Stimulated activated CD8-positive, alpha-beta memory T cell treated with anti-CD3 and anti-CD28 coated beads, Interleukin-7, amount 100 ng/mL, for 48 hours (primary cell): ENCODE measurements at places on chromosomes 13 and 19.

DNA sequence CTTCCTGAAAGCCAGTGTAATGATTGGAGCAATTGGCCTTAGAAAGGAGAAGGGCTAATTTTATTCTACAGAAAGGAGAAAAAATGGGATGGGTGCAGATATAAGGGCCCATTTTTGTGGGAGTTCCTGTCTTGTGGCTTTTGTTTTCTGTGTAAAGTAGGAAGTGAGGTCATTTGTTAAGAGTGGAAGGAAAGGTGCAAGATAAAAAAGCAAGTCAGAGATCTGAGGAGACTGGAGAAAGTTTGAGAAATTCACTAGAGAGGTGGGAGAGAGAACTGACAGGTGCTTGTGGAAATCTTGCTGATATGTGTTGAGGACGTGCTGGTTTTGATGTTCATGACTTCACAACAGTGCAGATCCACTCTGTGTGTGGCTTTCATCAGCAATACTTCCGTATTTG lies 349.4 kb downstream of the DLEU7 start:
- no peak for DNase-seq

DNA sequence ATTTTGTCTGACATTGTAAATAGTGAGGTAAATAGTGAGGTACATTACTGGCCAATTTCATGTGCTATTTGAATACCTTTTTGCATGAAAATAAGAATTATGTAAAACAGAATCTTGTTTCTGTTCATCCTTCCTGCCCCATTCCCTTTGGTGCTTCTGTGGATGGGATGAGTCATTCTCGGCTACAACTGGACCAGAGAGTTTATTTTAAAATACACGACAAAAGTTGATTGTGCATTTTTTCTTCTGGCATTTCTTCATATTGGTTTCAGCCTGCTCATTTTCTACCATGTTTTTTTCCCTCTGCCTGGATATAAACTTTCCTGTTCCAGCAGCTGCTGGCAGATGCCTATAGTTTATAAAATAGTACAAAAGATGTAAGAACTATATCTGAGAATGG lies 107.5 kb downstream of the CYSLTR2 start:
- no peak for DNase-seq

DNA sequence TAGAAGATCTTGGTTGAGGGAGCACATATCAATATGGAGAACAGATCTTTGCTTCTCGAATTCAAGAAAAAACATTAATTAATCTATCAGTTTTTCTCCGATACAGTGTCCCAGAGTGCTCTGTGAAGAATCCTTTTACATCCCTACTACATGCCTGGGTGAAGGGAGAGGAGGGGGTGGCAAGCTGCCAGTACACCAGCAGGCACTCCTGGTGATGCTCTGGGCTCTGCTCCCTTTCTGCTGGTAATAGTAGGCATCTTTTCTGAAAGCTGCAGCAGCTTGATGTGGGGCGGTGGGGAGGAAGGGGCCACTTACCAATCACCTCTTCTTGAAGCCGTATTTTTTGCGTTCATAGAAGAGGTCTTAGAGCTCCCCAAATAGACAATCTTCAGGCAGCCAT lies 30.7 kb downstream of the PBX4 start:
- no peak for DNase-seq

- DNase-seq = no peak
These were observed 191.8 kb downstream of the URI1 start for GRCh38 chr19:30133803-30134202.

DNA sequence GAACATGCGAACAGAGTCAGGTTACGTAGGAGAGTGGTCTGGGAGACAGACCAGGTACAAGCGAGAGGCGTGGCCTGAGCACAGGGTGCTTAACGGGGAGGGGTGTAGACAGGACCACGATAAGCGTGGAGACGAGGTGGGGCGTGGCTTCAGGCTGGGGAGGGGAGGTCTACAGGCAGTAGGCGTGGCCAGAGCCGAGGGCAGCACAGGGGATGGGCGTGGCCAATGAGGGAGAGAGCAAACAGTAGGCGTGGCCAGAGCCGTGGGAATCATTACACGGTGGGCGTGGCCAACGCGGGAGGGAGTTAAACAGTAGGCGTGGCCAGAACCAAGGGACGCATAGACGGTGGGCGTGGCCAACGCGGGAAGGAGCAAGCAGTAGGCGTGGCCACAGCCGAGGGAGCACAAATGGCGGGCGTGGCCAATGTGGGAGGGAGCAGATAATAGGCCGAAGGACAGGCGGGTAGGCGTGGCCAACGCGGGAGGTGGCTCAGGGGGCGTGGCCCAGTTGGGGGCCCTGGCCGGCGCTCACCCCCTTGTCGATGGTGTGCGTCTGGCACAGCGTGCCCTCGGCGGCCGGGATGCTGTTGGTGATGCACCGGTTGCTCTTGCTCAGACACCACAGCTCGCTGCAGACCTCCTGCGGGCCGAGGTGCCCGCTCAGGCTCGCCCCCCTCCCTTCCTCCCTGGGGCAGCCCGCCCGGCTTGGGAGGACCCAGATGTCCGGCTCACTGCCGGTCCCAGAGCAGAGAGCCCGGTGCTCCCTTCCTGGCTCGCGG lies 15.2 kb upstream of the MYO1F start:
- DNase-seq = peak; percentile 85

DNA sequence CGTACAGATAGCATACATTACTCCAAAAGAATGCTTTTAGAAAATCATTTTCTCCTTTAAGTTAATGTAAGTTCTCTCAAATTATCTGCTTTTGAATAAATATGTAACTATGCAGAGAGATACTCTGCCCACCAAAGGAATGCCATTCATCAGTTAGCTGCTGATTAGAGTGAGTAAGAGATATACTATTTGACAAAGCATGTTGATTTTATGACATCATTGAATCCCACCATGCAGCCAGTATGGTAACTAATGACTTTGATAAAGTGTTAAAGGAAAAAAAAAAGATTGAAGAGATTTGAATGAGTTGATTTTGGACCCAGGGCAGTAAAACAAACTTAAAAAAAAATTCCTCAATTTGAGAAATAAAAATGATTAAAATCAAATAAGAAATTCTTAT lies 521.5 kb downstream of the SLITRK6 start:
- no peak for DNase-seq

- no peak for DNase-seq
These were observed 230.1 kb downstream of the KCTD12 start for GRCh38 chr13:76656056-76656455.

DNA sequence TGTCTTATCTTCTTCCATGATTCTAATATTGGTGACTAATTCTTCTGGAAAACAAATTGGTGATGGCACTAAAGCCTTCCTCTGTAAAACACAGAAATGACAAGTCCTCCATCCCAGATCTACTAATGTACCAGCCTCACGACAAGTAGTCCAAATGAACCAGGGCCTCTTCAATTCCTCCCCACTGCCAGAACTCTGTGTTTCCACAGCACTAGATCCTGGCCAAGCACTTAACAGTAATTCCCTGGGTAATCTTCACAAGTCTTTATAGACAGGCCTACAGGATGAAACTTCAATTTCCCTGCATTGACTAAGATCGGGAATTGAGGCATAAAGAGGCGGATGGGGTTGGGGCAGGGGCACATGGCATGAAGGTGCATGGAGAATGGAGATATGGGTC lies 52.7 kb downstream of the SIAH3 start:
- no peak for DNase-seq

- no peak for DNase-seq
These were observed 4.0 kb downstream of the ZNF223 start for GRCh38 chr19:44055870-44056269.

DNA sequence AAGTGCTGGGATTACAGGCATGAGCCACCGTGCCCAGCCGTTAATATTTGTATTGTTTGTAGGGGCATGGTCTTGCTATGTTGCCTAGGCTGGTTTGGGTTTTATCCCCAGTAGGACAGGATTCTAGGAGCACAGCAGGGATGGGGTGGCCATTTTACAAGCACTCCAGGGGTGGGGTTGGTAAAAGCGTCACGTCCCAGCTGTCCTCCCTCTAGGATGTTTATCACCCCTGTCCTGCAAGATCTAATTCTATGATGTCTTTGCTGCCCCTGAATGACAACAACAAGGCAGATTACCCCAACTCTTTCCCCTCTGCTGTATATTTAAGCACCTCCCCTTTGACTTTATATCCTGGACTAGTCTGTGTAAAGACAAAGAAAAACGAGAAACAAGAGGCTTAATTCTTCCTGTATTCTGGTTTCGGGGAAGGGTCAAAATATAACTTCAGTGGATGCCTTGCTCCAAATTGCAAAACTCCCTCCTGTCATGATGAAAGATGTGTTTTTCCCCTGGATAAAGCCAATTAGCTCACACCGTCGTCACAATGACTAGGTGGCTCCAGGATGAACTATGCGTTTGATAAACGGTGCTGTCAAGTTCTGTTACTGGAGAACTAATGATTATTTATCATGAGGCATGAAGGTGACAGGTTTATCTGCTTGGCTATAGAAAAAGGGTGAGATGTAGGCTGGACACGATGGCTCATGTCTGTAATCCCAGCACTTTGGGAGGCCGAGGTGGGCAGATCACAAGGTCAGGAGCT lies 27.8 kb upstream of the OR1M1 start:
- DNase-seq = no peak

- DNase-seq = no peak
These were observed 38.9 kb downstream of the TEX29 start for GRCh38 chr13:111359237-111359915.

GRCh38 chr19:7852851-7853769 lies 21.1 kb downstream of the PRR36 start:
- DNase-seq = peak; percentile 57

DNA sequence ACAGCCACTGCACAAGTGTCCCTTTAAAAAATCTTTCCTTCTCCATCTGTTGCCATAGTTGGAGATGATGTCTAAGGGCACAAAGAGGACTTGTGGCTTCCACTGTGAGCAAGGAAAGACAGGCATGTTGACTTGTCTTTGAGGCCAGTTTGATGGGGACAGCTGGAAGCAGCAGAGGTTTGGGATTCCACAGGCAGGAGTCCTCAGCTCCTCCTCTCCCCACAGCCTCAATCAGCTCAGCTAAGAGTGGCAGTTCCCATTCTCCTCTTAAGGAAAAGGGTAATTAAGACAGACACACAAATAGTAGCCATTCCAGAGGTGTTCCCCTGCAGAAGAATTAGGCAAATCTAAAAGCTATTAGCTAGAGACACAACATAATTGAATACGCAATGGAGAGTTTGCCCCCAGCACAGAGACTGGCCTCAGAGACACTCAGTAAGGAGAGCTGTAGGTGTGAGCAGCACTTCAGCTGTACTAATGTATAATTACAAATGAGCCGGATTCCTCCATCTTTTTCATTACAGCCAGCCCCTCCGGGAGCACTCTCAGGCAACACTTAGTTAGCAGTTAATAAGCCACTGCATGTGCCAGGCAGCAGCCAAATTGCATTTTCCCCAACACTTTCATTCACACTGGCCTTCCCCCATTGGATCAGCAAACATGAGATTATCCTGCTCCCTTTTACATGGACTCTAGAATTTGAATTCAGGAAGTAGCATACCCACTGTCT lies 434.0 kb downstream of the FOXO1 start:
- no peak for DNase-seq

DNA sequence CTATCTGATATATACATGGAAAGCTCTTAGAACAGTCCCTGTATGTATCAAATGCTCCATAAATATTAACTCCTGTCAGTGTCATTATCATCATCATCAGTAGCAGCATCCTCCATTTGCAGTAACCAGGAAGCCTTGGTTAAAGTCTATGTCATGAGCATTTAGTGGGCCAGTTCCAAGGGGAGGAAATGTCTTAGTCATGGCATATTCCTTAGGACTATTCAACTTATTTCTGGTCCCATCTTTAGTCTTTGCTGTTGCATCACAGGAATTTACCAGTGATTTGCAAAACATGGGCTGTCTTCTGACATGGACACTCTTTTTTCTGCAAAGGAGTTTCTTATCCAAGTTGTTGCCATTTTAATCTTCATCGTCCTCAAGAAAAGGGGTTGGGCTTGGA lies 98.4 kb downstream of the WDFY2 start:
- no peak for DNase-seq

GRCh38 chr13:26721251-26722121 lies 39.1 kb downstream of the GPR12 start:
- peak; percentile 6 for DNase-seq

DNA sequence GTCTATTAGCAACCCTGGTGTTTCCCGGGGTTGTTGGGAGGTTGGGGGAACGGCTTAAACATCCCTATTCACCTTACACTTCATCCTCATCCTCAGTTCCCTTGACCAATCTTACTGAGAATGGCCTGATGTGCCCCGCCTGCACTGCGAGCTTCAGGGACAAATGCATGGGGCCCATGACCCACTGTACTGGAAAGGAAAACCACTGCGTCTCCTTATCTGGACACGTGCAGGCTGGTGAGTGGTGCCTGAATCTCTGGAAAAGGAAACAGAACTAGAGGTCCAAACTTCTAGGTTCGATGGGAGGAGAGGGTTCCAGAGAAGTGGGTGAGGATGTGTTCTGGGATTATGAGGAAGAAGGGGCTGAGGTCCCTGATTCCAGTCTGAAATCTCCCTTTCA lies 5.9 kb downstream of the PINLYP start:
- DNase-seq = no peak

- no peak for DNase-seq
These were observed 15.2 kb downstream of the ERFL start for GRCh38 chr19:41912899-41913537.

- no peak for DNase-seq
These were observed 85.0 kb downstream of the SACS start for GRCh38 chr13:23348262-23349127.

DNA sequence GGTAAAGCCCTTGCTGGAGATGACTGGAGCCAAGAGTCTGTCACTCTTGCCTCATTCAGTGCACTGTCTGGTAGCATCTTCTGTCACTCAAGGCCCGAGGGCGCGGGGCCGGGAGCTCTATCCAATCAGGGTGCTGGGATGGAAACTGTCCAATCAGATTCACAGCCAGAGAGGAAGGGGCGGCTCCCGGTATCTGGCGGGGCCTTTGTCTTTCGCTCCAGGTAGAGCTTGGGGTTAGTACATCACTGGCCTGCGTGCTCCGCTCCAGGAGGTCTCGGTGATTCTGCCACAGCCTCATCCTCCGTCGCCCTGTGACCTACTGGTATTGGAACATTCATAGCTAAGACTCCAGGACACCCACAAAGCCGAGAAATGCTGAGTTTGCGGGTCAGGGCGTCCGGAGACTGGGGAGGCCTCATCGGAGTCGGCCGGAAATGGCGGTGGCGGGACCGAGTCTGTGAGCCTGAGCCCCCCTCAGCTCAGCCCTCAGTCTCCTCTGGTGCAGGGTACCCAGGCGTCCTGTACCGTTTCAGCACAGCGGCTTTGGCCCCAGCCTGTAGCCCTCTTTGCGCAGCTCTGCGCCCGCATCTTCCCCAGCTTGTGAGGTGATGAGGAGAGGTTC lies 20.6 kb upstream of the ZNF430 start:
- peak; percentile 66 for DNase-seq

- DNase-seq = no peak
These were observed 25.4 kb upstream of the SEMA6B start for GRCh38 chr19:4584670-4585460.
